SK-N-SH treated with all-trans-retinoic acid at 6 μM for 48 hours (cell line): ENCODE measurements at places on chromosomes 7 and 10.

DNA sequence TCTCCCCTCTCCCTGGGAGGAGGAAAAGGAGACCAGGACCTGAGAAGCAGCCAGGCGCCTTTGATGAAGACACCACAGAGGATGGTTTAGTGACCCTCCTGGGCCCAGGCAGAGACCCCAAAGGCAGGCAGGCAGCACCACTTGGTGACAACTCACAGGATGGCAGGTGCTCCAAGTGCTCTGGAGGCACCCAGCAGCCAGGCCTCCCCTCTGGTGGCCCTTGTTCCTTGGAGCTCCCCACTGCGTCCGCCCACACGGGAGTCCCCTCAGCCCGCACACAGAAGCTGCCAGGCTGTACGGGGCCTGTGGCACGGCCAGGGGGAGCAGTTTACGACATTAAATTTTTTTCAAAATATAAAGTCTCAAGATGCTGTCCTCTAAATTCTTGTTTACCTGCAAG is 607.1 kb upstream of the FOXK1 start:
- no peak for ATAC-seq

DNA sequence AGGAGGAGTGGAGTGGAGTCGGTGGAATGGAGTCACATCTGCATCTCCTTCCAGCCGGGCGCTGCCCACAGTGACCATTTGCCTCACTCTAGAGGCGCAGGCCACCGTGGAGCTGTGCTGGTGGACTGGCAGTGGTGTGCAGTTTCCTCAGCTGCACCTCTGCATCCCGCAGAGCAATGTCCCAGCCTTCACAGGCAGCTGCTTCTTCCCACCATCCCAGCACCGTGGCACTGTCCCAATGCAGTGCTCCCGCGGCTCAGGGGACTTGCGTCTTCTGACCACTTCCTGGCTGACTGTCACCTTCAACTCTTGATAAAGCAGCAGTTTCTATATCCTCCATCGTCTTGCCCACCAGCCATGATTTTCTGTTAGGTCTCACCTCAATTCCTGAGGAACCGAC is 90.3 kb upstream of the SFMBT2 start:
- ATAC-seq: no peak

DNA sequence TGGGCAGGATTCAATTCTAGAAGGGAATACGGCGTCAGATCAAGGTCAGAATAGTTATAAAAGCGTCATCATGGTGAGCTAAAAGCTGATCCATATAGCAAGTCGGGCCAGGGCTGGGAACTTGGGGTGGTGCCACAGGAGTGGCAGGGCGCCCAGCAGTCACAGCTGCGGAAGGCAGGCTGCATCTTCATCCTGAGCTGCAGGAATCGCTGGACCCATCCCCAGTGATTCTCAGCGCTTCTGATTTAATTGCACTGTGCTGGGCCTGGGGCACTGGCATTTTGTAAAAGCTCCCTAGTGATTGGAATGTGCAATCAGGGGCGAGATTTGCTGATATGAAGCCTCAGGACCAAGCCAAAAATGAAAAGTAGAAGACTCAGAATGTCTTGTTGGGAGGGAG is 135.3 kb downstream of the CTTNBP2 start:
- no peak for ATAC-seq

GRCh38 chr7:151834271-151835035 is 42.5 kb downstream of the PRKAG2 start:
- ATAC-seq: no peak
